Substantia nigra (tissue), 51 donors: ENCODE measurements at places on chromosomes 3 and 15.

DNA sequence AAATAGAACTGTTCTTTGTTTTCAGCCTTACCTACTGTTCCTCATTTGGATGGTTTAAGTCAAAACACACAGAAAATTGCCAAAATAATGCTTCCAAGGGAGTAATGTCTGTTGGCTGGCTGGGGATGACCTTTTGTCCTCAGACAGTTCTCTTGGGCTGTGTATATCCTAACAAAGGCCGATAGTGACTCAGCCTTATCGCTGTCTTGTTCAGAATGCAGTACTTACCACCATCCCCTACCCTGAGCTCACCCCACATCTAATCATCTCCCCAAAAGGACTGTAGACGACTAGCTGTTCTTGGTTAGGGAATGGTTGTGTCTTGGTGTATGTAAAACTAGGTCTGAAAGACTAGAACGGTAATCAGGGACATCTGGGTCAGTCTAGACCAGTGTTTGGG, 35.0 kb downstream of the RAB11A start:
- no peak for DNase-seq

DNA sequence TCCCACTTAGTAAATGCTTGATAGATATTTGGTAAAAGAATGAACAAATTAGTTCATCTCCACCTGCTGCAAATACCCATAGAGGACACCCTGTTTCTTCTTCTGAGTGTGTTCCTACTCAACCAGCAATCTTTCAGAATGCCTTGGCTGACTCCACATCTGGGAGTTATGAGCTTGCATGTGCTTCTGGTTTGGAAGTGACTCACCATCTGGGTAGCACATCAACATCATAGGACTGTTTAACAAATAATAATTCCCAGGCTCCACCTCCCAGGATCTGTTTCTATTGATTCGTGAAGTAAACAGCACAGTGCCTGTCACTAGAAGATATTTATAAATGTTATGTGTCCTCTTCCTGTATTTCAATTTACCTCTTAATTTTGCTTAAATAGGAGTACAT, 580.1 kb downstream of the ROBO2 start:
- no peak for DNase-seq

DNA sequence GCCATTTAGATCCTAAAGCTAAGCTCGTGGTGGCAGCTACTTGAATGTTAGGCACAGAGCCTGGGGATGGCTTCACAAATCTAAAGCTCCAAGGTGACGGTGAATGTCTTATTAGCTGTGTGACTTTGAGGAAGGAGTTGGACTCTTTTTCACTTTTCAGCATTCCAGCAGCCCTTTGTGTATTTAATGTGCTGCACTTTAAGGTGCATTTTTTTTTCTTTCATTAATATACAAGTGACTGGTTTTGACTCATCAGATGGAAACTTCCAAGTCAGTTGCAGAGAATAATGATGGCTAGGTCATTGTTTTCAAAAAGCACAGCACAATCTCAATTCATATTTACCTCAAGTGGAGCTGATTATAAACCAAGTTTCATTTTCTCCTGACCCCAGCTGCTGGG, 55.8 kb downstream of the TMED3 start:
- no peak for DNase-seq

DNA sequence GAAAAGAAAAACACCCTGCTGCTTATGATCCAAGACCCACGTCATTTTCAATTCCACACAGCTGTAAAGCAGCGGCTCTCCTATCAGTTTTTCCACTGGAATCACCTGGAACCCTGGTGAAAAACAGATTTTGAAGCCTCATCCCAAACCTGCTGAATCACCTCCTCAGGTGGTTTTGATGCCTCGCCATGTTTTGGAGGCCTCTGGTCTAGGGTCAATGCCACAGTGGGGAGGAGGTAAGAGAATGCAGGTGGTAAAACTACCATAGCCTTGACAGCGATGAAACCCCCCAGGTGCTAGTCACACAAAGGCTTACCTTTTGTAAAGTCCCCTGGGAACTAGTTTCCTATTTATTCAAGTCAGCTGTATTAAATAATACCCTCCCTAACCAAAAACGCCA, 24.8 kb downstream of the MYO1E start:
- no peak for DNase-seq

GRCh38 chr15:42608752-42609488, 33.5 kb downstream of the STARD9 start:
- no peak for DNase-seq

- no peak for DNase-seq
Measured at GRCh38 chr15:60583946-60584345, 105.0 kb upstream of the ICE2 start.

DNA sequence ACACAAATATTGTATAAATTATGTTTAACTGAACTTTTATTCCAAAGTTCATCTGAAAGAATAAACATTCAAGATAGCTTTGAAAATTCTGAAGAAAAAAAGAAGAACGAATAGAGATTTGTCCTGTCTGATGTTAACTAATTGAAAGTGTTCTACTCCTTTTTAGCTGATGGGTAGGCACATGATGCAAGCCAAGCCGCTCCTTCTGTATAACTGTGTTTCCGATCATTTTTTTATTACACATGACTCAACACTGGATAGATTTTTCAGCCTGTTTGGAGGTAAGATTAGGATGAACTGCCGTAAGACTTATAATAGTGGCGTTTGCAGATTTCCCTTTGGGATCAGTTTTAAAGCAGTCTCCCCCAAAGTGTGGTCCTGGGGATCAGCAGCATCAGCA, 19.0 kb downstream of the NSUN3 start:
- no peak for DNase-seq

DNA sequence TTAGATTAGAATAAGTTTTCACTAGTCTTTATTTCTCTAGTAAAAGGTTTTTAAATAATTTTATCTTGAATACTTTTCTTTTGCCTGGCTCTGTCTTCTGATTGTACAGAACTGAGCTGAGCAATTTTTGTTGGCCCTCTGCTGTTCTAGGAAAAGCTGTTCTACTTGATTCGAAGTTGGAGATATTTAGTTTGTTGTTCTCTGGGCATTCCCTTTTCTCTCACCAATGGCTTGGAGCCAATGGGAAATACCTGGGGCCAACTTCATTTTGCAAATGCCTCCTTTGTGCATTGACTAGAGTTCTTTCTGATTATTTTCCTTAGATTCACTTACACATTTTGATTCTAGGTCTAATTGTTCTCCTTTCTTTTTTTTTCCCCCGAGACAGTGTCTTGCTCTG, 16.5 kb downstream of the ABHD5 start:
- DNase-seq: no peak

DNA sequence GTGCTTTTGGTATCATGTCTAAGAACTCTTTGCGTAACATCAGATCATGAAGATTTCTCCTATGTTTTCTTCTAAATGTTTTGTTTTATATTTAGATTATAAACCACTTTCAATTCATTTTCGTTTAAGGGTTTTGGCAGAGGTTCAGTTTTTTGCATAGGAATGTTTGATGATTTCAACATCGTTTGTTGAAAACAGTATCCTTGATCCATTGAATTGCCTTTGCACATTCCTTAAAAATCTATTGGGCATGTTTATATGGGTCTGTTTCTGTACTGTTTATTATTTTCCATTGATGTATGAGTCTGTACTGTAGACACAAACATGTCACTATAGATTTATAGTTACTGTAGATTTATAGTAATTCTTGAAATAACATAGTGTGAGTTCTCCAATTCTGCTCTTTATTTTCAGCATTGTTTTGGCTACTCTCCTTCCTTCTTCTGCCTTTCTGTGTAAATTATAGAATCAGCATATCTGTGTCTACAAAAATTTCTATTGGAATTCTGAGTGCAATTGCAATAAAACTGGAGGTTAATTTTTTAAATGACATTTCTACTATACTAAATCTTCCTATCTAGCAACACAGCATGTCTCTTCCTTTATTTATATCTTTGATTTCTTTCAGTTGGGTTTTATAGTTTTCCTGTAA, 374.0 kb downstream of the SV2B start:
- no peak for DNase-seq

- no peak for DNase-seq
Measured at GRCh38 chr15:66829551-66830121, 127.6 kb downstream of the SMAD6 start.

DNA sequence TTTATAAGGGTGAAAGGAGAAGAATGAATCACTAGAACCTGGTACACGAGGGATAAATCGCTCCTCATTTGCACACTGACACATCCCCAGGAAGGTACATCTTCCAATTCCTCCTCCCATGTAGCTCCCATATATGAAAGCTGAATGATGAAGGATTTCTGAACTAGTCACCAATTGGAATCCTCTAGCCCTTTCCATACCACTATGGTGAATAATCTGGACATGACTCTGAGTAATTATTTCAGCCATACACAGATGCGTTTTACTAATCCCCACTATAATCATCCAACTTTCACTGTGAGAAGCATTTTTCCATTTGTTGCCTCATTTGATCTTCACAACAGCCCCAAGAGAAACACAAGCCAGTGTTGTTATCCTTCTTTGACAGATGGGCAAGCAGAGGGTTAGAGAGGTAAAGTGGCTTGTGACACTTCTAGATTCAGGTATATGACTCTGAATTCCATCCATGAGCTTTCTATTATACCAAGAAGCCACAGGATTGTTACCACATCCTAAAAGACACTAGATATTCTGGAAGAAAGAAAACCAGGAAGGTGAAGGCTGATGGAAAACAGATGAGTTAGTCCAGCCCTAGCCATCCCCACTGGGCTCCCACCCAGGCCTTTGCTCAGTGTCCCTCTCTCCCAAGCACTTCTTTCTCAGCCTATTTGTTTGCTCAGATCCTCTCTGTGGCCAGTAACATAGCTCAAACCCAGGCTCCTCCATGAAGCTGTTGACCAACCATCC, 22.2 kb upstream of the BCL6 start:
- DNase-seq: no peak

DNA sequence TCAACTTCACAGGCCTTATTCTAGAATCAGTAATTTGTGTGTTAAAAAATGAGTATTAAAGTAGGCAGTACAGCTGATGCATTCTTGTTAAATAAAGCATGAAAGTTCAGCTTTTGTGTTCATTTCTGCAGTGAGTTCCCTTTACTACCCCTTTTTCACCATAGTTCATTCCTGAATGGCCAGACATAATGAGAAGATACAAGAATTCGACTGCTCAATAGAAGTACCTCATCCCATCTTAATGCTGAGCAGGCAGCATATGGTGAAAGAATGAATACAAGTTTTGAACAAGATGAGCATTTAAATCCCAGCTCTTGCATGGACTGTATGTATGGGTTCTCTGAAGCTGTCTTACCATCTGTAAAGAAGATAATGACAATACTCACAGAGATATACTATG, 647.6 kb upstream of the TGFBR2 start:
- DNase-seq: no peak

DNA sequence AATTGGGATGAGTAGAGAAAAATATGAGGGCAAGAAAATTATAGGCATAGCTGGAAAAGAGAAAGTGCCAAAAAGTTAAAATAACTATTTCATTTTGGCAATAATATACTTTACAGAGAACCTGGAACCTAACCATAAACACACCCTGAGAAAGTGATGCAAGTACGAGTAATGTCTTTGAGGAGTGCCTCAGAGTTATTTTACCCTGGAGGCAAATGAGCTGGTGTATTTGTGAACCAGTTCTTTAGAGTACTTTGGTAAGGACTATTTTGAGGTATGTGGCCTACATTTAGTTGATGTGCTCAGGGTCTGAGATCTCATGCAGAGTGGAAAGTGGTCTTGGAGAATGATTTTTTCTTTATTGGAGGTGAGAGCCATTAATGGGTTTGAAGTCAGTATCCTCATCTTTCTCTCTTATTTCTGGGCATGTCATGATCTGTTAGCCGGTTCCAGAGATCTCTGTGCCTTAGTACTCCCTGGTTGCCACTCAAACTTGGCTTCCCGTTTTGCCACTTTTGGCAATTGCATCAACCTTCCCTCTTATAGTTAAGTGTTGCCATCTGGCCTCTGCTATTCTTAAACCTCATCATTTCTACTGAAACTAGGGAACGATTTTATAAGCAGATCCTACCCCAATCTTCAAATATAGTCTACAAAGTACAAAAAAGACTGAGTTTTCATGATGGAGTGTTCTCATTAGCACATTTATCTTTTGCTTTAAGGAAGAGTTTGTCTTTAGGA, 145.7 kb downstream of the EPHA6 start:
- DNase-seq: no peak

GRCh38 chr15:72965671-72966070, 86.6 kb upstream of the NEO1 start:
- DNase-seq: no peak

- no peak for DNase-seq
Measured at GRCh38 chr3:34988296-34988695, 651.0 kb upstream of the ARPP21 start.

- no peak for DNase-seq
Measured at GRCh38 chr3:187673012-187673411, 2.8 kb upstream of the SST start.

- no peak for DNase-seq
Measured at GRCh38 chr3:151282921-151283320, 4.6 kb upstream of the P2RY14 start.

- no peak for DNase-seq
Measured at GRCh38 chr3:190608850-190609589, 95.1 kb downstream of the IL1RAP start.

DNA sequence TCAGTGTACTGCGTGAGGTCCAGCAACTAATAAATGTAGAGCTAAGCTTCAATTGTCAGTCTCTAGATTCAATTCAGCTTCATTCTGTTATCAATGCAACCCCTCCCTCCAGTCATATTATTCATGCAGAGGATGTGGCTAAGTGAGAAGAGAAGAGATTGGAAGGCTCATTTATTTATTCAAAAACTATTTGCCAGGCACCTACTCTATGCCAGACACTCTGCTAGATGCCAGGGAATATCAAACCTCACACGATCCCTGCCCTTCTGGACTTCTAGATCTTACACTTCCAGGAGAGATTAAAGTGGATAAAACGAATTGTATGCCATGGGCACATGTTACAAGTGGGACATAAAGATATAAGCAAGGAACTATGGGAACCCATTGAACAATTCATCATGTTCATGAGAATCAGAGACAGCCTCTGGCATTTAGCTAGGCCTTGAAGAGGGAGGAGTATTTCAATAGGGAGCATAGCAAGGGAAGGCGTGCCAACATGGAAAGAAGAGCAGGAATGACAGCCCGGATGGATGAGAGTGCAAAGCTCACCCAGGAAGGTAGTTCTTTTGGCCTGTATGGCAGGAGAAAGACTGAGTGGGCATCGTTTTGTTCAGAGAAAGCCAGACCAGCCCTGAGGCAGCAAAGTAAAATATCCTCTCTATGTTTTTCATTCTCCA, 75.4 kb downstream of the FGF12 start:
- DNase-seq: no peak

DNA sequence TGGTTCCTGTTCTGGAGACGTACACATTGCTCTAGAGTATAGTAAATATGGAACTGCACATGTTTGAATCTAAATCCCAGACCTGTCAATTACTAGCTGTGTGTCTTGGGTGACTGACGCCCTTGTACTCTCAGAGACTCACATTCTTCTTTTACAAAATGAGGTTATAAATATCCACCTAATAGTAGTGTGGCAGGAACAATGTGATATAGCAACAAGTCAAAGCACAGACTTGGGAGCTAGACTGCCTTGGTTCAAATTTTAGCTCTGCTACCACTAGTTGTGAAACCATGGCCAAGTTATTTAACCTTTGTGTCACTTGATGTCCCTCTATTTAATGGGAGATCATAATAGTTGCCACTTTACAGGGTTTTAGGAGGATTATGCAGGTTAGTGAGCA, 245.6 kb downstream of the CPNE4 start:
- no peak for DNase-seq
